NCI-H146 (cell line): ENCODE measurements at places on chromosomes 1 and 21.

GRCh38 chr1:116126281-116126680, 15.1 kb downstream of the MAB21L3 start:
- no peak for DNase-seq

DNA sequence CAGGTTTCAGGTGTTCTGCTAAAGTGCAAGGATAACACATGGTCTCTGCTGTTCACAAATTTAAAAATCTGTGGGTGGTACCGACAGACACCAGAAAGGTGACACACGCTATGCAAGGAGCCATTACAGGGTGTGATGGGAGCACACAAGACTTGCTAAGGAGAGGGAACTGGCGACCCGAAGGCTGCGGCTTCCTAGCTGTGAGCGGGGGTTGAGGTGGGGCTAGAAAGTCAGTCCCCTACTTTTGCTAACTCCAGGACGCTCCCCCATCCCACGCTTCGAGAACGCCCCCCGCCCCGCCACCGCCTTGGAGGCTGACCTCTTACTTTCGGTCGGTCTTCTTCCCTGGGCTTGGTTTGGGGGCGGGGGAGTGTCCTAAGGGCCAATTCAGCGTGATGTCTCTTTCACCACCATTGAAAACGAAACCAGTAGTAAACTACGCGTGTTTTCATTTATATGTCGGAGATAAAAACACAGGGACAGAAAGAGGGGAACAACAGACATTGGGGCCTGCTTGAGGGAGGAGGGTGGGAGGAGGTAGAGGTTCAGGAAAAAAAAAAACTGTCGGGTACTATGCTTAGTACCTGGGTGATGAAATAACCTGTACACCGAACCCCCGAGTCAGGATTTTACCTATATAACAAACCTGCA, 1.1 kb downstream of the CKS1B start:
- peak; percentile 27 for DNase-seq

GRCh38 chr1:224507771-224508523, 73.3 kb upstream of the WDR26 start:
- no peak for DNase-seq

DNA sequence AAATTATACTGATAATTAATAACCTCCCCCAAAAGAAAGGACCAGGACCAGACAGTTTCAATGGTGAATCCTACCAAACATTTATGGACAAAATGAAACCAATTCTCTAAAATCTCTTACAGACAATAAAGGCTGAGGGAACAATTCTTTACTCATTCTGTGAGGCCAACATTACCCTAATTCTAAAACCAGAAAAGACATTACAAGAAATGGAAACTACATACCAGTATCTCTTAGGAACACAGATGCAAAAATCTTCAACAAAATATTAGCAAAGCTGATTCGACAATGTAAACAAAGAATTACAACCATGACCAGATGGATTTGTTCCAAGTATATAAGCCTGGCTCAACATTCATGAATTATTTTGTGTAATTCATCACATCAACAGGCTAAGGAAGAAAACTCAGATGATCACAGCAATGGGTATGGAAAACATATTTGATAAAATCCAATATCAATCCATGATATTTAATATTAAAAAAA, 8.6 kb downstream of the TMED5 start:
- DNase-seq: no peak

- peak; percentile 81 for DNase-seq
Measured at GRCh38 chr1:216600730-216601609, 122.3 kb downstream of the ESRRG start.

DNA sequence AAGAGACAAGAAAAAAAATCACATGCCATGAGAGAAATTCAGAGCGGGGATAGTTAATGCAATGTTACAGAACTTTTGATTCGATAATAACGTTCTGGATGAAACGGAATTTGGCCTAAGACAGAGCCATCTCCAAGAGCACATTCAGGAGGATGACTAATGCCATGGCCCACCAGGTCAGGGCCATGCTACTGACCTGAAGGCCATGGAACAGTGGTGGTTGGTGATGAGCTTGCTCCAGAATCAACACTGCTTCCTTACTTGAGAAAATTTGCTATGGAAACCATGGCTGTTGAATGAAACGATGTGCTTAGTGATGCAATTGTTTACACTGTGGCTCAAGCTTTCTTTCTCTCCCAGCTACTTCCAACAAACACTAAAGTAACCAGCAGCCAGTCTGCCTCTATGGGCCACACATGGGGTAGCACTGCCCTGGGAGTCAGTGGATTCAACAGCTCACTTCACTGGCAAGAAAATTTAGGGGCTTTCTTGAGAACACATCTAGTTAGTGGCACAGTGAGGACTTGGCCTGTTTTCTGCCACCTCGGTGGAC, 299.1 kb downstream of the PCP4 start:
- peak; percentile 21 for DNase-seq

DNA sequence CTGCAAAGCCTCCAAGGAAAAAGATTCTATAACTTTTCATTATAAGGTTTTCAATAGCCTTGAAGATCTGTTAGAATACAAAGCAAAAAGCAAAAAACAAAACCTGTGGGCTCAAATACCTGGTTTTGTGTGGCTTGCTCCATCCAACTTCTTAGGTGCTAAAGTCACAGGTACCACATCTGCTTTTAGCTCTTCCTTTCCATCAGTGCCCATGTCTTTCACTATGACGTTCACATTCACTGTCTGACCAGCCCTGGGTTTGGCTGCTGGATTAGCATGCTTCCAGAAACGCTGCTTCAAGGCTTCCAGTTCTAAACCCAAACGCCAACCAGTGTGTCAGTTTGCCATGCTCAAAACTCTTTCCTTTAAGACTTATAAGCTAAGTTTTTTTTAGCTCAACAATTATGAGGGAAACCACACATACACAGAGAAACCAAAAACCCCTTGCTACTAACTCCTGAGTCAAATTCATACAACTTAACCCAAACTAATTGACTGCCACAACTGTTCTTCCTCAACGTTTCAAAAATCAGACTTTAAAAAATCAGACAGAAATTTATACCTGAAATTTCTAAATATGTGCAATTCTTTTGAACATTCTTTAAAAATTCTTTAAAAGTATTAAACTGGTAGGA, 16.0 kb downstream of the CLSPN start:
- no peak for DNase-seq

DNA sequence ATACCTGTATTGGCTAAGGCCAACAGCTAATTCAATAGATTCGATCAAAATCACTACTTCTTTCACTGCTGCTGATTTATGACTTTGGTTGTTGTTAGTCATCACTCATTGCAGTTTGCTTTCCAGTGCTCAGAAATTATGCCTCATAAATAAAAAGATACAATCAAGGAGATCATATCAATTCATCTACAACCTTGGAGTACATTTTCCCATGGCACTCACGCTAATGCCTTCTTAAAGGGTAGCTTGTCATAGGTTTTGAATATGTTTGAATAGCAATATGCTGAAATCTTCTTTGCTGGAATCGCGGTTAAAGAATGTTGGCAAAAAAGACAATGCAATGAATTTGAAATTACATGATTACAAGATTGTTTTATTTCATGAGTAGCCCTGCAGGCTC, 89.9 kb downstream of the KCTD3 start:
- DNase-seq: no peak

- DNase-seq: no peak
Measured at GRCh38 chr1:84415396-84415795, 17.1 kb downstream of the DNASE2B start.

- DNase-seq: no peak
Measured at GRCh38 chr1:6690186-6690585, 11.4 kb downstream of the DNAJC11 start.

GRCh38 chr1:163789911-163790310, 468.2 kb downstream of the NUF2 start:
- DNase-seq: peak; percentile 7

GRCh38 chr21:41948078-41948895, 5.5 kb downstream of the C2CD2 start:
- no peak for DNase-seq

GRCh38 chr1:213335084-213335483, 284.0 kb downstream of the RPS6KC1 start:
- DNase-seq: no peak

DNA sequence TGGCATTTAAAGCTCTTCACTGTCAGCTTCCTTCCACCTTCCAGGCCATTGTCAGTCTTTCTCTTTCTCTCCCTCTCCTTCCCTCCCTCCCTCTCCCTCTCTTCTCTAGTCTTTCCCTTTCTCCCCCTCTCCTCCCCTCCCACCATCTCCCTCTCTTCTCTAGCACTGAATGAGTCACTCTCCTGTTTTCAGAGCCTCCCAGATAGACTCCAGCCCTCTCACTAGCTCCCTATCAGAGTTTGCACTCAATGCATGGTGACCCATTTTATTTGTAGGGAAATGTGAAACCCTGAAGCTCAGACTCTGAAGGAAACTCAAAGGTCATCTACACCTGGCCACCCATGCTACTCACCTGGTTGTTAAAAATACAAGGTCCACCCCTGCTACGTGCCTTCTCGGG, 4.4 kb upstream of the MATN1 start:
- no peak for DNase-seq

DNA sequence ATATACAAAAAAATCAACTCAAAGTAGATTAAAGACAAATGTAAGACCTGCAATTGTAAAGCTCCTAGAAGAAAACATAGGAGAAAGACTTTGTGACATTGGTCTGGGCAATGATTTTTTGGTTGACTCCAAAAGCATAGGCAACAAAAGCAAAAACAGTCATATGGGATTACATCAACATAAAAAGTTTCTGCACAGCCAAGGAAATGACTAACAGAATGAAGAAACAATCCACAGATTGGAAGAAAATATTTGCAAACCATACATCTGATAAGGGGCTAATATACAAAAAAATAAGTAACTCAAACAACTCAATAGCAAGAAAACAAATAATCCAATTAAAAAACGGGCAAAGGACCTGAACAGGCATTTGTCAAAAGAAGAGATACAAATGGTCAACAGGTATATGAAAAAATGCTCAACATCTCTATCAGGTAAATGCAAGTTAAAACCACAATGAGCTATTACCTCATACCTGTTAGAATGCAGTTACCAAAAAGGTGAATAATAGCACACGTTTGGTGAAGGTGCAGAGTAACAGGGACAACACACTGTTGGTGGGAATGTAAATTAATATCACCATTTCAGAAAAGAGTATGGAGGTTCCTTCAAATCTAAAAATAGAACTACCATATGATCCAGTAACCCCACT, 173.7 kb upstream of the COA6 start:
- no peak for DNase-seq

GRCh38 chr21:30058928-30059327, 107.7 kb downstream of the CLDN17 start:
- no peak for DNase-seq

DNA sequence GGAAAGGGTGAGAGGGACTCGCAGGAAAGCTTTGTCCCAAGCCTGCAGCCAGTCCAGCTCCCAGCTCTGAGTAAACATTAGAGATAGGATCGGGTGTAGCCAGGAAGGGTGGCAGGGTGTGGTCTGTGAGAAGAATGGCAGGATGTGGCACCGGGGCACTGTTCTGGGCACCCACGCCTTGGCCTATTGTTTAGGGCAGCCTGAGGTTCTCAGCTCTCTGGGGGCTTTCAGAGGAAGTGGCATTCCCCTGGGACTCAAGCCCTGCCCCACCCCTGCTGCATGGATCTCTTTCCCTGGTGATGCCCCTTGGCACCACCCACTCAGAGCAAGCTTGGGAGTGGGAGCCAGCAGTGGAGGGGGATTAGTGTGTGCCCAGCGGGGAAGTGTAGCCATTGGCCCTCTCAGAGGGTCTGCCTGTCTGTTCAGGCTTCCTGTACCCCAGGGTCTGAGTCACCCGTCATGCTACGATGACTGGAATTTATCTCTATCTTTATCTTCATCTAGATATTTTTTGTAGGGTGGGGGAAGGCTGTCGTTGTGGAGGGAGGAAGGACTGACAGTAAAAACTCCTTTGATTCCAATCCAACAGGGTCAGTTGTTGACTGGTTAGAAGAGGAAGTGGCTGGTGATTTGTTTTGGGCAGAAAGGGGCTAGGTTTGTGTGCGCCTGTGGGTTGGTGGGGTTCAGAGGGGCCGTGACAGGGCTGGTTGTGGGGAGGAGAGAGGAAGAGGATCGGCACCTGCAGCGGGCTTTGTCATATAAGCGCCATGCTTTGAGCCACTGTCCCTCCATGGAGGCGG, 31.6 kb downstream of the SOX13 start:
- peak; percentile 49 for DNase-seq

- no peak for DNase-seq
Measured at GRCh38 chr1:52913014-52913413, 8.5 kb downstream of the ECHDC2 start.

GRCh38 chr1:247401310-247402119, 14.5 kb upstream of the NLRP3 start:
- DNase-seq: peak; percentile 29

GRCh38 chr1:247400685-247401084, 15.3 kb upstream of the NLRP3 start:
- DNase-seq: no peak

- DNase-seq: no peak
Measured at GRCh38 chr1:157438146-157438545, 114.2 kb downstream of the FCRL5 start.
